NCI-H1930 (cell line): ENCODE measurements at places on chromosomes 16 and 17.

- no peak for DNase-seq
These were observed 16.0 kb upstream of the APPBP2 start for GRCh38 chr17:60542071-60542470.

- no peak for DNase-seq
These were observed 69.0 kb upstream of the BCAR1 start for GRCh38 chr16:75320435-75320834.

GRCh38 chr16:47110939-47111338, 32.8 kb downstream of the NETO2 start:
- DNase-seq = no peak

- no peak for DNase-seq
These were observed 53.1 kb downstream of the HS3ST3B1 start for GRCh38 chr17:14353861-14354474.

GRCh38 chr17:58007781-58008706, 998 bp upstream of the SRSF1 start:
- no peak for DNase-seq
